ENCODE measurements at places on chromosomes 5 and 9. TPM values are rescaled to one million over a fixed set of nuclear protein-coding genes. Genes with fewer than 3 reads are reported as not detected.

DNA sequence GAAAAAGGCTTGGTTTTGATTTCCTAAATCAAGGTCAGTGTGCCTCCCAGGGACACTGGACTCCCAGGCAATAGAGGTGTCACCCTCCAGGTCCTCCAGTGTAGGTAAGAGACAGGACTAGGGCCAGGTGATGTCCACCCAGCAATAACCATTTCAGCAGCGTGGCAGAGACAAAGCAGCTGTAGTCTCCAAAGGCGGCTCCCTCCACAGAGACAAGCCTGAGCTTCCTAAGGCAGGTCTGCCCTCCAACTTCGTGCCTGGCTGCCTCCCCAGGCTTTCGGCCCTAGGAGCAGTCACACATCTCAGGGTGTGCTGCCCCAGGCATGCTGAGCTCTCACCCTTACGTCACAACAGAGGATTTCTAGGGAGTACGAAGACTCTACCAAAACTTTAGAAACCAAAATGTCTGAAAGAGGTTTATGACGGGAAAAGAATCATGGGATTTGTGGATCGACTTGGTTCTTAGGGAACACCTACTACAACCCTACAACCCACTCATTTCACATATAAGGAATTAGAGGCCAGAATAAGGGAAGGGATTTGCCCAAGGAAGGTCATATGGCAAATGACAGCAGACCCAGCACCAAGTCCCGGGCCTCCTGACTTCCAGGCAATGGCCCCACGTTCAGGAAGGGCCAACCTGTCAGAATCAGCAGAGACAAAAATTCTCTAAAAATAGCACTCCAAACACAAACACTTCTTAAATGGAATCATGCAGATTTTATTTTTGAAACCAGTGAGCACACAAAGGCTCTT lies 105.5 kb downstream of the KLHL3 start:
- no peak for DNase-seq

DNA sequence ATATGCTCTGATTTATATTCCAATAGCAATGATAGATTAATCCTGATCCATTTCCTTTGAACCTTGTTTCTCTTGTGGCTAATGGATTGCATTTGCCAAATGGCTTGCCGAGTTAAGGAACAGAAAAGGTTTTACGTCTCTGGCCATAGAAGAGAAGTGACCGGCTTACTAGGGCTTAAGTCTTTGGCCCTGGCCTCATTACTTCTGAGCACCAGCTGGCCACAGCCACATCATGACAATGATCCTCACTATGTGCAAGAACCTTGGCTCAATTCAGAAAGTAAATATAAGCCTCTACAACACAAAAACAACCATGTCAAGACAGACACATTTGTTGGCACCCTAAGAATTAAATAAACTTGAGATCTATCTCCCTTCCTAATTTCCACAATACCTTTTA lies 46.1 kb downstream of the ZNF608 start:
- no peak for DNase-seq

DNA sequence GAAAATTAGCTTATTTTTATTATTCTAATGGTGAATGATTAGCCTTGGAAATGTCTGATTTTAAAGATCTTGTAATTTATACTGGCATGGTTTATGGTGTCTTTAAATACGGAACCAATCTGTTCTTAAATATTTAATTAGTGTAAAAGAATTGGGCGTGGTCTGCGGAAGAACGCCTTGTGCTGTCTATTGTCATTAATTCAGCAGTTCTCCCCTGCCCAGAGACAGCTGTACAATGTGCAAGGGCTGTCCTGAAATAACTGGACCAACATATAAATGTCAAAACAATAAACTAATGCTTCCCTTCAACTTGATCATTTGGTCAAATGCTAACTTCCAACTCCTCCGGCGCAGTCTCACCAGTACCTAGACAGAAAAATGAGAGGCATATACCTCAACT lies 124.3 kb downstream of the CCDC192 start:
- no peak for DNase-seq

DNA sequence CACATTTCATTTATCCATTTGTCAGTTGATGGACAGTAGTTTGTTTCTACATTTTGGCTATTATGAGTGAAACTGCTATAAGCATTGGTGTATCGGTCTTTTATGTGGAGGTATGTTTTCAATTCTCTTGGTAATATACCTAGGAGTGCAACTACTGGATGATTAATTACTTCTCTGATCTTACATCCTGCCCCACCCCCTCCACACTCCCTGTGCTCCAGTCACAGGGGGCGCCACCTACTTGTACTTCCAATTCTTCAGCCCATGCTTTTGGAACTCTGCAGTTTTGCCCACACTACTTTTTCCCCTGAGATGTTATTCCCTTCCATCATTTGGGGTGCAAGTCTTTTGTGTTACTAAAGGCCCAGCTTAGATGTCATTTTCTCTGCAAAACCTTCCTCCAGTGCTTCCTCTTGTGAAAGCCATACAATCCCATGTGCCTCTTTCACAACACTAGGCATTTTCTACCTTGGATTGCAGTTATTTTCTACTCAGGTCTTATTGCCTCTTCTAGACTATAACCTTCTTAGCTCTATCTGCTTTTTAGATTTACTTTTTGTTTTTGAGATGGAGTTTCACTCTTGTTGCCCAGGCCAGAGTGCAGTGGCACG lies 42.1 kb downstream of the SEC61B start:
- DNase-seq = no peak

DNA sequence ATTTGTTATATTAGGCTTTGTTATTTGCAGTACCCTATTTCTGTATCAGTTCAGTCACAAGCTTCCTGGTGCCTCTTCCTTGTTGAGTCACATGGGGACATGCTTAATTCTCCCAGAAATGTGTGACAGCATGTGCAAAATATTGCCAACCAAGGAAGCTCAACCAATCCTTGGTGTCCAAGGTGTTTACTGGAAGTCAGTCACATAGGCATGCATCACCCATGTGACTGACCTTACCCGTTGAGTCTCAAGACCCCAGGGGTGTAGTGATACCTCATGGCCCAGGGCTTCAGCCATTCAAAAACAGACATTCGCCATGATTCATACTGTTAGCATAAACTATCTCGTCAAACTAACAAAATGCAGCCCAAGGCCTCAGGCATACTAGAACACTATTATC lies 9.3 kb upstream of the ANKDD1B start:
- no peak for DNase-seq

- peak; percentile 84 for DNase-seq
Observed at GRCh38 chr5:150163547-150164059, 3.0 kb upstream of the CDX1 start.

GRCh38 chr5:143977891-143978461 lies 166.0 kb downstream of the HMHB1 start:
- no peak for DNase-seq

DNA sequence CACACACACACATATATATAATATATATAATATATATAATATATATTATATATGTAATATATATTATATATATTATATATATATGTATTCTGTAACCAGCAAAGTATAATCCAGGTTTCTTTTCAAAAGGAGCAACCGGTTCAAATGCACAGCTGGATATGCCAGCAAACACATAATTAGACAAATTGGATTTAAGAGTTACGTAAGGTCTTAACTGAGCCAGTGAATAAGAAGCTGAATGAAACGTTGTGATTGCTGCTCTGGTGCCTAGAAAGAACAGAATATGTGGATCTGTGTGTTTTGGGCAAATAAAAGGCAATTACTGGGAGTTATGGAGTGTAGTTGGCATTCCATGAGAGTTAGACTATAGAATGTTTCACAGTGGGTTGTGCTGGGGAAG lies 178.1 kb downstream of the SLF1 start:
- no peak for DNase-seq

Gene SYNPO
- 4.3 TPM for total RNA-seq

DNA sequence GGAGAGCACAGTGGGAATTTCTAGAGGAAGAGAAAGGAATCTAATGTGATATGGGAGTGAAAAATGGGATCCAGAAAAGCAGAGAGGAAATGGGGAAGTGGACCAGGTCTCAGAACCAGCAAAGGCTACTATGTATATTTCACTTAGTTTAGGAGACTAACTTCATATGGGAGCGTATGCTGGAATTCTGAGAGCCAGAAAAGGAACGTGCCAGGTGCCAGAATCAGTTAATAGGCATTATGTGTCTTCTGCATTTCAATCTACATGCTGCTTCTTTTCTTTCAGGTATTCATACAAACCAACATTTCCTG lies 28.5 kb upstream of the IFNA14 start:
- DNase-seq = no peak

Gene OGN
- total RNA-seq = 1.6 TPM

Gene SLC34A3
- total RNA-seq = not detected

Gene IFNA13
- not detected for total RNA-seq

DNA sequence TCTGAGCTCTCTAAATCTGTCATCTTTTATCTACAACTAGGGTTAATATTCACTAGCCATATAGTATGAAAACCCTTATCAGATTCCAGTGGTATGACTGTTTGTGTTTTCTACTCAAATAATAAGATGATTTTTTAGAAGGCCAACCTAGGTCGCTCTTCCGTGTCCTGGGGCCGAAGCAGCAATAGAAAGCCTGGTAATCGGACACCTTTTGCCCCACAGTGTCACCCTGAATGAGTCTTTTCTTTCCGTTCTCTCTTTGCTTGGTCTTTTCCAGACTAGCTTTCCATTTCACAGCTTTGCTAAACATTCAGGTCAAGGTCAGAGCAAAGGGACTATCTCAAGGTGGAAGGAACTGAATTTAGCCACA lies 243.3 kb upstream of the ANKRD55 start:
- DNase-seq = no peak

Gene C9orf152
- 9.1 TPM for total RNA-seq

Gene TMEFF1
- total RNA-seq = 0.49 TPM

- DNase-seq = no peak
Observed at GRCh38 chr5:52065182-52065581, 681.9 kb downstream of the ISL1 start.

Data from suprapubic skin (tissue), 4 donors.